ENCODE measurements at places on chromosomes 7 and 10. TPM values are rescaled to one million over a fixed set of nuclear protein-coding genes. Genes with fewer than 3 reads are reported as not detected.

The SPAM1 gene
- polyA plus RNA-seq = not detected

The TEX47 gene
- not detected for polyA plus RNA-seq

The APBB1IP gene
- polyA plus RNA-seq = 1.6 TPM

The CYP51A1 gene
- polyA plus RNA-seq = 32.2 TPM

The NUP42 gene
- polyA plus RNA-seq = 39.0 TPM

The CTAGE15 gene
- not detected for polyA plus RNA-seq

The PPP1R17 gene
- polyA plus RNA-seq = not detected

The DOCK1 gene
- 26.7 TPM for polyA plus RNA-seq

The GDF2 gene
- not detected for polyA plus RNA-seq
